Mesenteric fat pad (tissue), 1 donor: ENCODE measurements at places on chromosomes 1 and 21. TPM values are rescaled to one million over a fixed set of nuclear protein-coding genes. Genes with fewer than 3 reads are reported as not detected.

- no peak for DNase-seq
Observed at GRCh38 chr1:202501281-202501680, 152.8 kb downstream of the PPP1R12B start.

DNA sequence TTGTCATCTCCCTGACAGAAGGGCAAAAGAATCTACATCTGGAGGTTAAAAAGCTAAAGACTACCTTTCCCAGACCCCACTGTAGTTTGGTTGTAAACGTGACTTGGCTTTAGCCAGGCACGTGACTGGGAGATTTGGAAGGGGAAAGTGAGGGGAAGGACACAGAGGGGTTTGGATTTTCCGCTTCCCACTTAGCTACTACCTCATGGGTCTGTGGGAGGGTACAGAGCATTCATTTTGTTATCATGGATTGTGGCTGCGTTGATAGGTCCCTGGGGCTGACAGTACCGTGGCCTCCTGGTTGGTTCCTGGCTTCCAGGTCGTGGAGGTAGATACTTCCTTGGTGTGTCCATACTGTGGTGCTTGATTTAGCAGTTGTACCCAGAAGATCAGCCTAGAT is 2.6 kb downstream of the CHD1L start:
- no peak for DNase-seq

- DNase-seq: no peak
Observed at GRCh38 chr1:71511505-71511904, 430.7 kb upstream of the ZRANB2 start.

DNA sequence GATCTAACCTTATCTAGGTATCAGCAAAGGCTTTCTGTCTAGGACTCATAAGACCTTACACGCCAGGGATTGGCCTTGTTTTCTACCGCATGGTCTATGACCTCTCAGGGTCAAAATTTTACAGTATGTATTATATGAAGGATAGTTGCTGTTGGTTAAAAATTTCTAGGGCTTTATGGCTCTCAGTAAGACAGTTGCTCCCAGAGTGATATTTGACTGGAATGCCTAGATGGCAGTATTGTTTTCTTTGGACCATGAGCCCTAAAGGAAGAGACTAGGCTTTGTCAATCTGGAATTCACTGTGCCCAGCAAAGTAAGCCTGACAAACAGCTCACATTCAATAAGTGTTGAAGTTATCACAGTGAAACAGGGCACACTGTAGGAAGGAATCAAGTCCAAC is 37.6 kb downstream of the C1orf87 start:
- no peak for DNase-seq

GRCh38 chr1:22507587-22507986 is 55.7 kb upstream of the EPHA8 start:
- DNase-seq: no peak

GRCh38 chr1:91697861-91698260 is 188.1 kb downstream of the TGFBR3 start:
- no peak for DNase-seq

GRCh38 chr1:151680826-151681225 is 35.8 kb downstream of the CELF3 start:
- no peak for DNase-seq

GRCh38 chr1:98940069-98940721 is 64.5 kb downstream of the PLPPR5 start:
- DNase-seq: no peak

- DNase-seq: no peak
Observed at GRCh38 chr1:58459911-58460310, 86.6 kb downstream of the OMA1 start.

GRCh38 chr21:33109574-33110339 is 39.8 kb downstream of the OLIG1 start:
- DNase-seq: peak; percentile 75

- DNase-seq: no peak
Observed at GRCh38 chr21:37407719-37408420, 41.3 kb downstream of the DYRK1A start.

KCNE1 gene
- 7.3 TPM for total RNA-seq

OR2T2 gene
- not detected for total RNA-seq
